ENCODE measurements at places on chromosomes 6 and 20.

DNA sequence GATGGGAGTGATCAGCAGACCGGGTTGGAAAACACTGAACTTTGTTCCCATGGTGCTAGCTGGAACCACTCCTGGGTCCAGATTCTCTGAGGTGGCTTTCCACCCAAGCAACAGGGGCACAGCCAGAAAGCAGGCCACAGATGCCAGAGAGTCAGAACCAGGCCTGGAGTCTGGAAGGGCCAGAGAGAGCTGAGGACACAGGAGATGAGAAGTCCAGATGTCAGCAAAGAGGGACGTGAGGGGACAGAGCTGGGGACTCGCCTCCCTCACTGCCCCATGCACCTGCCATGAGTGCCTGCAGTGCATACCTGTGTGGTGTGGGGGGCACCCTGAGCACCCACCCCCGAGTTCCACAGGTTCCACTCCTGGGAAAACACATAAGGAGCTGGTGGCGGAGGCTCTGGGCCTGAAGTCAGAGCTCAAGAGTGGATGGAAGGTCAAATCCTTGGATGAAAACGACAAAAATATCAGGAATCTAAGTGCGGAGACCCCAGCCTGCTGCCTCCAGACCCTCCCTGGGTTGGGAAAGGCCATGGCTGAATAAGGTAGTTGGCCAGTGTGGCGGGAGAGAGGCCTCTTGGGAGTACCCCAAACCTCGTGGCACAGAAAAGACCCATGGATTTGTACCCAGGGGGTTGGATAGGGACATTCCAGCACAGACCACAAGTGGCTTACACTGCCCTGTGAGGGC lies 224.2 kb downstream of the SYNDIG1 start:
- DNase-seq, result no peak

- no peak for DNase-seq
Observed at GRCh38 chr6:19342616-19343015, 494.6 kb upstream of the ID4 start.

DNA sequence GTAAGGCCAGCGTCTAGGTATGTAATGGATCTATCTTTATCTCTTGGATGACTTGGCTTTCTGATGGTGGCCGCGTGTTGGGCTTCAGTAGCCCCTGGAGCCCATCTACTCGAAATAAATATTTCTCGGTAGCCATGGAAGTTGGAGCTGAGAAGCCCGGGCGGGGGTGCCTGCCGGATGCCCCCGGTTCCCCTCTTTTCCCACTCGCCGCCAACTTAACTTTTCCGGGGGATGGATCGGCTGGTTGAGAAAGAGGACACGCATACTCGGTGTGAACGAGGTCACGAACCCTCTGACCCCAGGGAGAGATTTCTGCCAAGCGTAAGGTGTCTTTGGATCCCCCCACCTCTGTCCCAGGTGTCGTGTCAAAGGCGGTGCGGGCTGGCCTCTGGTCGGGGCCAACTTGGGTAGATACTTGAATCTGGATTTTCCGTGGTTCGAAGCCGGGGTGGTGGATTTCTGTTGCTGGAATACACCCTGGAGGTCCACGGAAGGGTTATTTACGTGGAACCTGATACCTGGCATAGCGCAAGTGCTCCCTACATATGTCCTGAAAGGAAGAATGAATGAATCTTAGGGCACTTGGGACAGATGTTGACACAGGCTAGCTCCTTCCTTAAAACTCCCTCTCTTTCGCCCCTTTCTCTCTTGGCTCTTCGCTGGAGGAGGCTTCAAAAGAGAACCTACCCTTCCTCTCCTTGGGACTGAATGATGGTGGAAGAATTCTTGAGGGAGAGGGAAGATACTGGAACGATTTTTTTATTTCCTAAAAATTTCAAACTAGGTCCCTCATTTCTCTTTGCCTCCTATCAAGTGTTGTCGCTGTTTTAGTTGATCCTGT lies 996 bp downstream of the DOK5 start:
- no peak for DNase-seq

GRCh38 chr6:138161338-138162110 lies at the start of gene ARFGEF3:
ARFGEF3 (plus strand) TSS chr6:138161939; CDS start chr6:138162087, 148 bp downstream.
- peak; percentile 33 for DNase-seq

- no peak for DNase-seq
Observed at GRCh38 chr6:150037526-150038201, 12.3 kb upstream of the RAET1L start.

DNA sequence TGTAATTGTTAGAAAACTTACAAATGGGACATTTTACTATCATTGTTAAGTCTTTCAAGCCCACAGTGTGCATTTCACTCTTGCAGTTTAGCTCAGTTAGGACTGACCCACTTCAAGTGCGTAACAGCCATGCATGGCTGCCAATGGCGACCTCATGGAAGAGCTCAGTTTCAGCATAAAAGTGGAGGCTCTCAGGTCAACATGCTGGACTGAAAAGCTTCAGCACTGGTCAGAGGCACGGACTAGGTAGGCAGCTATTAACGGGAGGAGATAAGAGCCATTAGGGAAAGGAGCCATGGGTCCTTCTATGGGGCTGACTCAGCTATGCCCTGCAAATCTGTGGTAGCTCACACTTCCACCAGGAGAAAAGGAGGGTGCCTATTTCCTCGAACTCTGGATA lies 101.8 kb downstream of the TTLL2 start:
- no peak for DNase-seq

DNA sequence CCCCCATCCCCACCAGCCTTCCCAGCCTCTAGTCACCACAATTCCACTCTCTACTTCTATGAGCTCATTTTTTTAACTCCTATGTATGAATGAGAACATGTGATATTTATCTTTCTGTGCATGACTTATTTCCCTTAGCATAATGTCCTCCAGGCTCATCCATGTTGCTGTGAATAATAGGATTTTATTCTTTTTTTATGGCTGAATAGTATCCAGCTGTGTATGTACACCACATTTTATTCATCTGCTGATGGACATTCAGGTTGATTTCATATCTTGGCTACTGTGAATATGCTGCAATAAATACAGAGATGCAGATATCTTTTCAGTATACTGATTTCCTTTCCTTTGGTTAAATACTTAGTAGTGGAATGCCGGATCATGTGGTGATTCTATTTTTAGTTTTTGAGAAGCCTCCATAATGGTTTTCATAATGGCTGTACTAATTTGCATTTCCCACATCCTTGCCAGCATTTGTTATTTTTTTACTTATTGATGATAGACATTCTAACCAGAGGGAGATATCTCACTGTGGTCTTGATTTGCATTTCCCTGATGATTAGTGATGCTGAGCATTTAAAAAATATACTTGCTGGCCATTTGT lies 194.9 kb downstream of the PACRG start:
- DNase-seq, result no peak

GRCh38 chr20:33391722-33392415 lies 9.4 kb downstream of the CDK5RAP1 start:
- peak; percentile 96 for DNase-seq

DNA sequence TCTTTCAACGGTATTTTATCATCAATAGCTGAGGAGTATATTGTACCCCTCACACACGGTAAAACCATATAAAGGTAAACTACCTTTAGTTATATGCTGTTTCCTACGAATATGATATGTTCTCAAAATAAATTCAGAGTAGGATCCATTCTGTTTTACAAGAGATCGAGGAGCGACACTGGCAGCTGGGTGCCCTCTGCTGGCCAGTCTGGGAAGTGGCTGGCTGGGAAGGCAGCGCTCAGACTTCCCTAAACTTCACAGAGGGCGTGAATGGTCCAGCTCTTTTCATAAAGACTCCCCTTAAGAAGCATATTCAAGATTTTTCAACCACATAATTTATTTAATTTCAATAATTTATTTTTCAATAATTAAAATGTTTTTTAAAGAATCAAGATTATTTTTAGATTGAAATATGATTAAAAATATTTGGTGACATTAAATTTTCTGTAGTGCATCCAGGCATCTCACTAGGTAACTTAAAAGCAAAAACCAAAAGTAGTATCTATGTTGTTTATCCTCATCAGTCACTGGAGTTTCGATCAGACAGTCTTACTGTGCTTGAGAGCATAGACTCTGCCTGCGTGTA lies 187.5 kb upstream of the PDE10A start:
- peak; percentile 77 for DNase-seq

- DNase-seq, result peak; percentile 31
Observed at GRCh38 chr20:32482442-32483261, 102.5 kb downstream of the NOL4L start.

DNA sequence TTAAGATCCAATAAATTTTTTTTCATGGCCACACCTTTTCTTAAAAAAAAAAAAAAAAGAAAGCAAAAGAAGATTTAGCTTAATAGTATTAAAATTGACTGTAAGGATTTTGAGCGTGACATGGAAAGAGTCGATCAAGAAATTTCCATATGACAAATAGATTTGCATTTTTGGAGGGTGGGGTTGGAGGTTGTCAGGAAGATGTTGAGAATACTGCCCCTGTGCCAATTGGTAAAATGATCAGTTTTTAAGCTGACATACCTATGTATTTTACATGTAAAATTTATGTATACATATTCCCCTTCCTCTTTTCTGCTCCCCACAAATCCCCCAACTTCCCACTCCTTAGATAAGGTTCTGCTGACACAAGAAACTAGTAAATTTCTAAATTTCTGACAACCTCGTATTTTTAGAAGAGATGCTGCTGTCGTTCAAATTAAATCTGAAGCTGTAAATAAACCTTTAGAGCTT lies 520.9 kb downstream of the CD83 start:
- DNase-seq, result no peak

GRCh38 chr20:25242231-25242630 lies 5.7 kb upstream of the PYGB start:
- no peak for DNase-seq

GRCh38 chr20:4881006-4881730 lies 120.1 kb downstream of the SLC23A2 start:
- no peak for DNase-seq

DNA sequence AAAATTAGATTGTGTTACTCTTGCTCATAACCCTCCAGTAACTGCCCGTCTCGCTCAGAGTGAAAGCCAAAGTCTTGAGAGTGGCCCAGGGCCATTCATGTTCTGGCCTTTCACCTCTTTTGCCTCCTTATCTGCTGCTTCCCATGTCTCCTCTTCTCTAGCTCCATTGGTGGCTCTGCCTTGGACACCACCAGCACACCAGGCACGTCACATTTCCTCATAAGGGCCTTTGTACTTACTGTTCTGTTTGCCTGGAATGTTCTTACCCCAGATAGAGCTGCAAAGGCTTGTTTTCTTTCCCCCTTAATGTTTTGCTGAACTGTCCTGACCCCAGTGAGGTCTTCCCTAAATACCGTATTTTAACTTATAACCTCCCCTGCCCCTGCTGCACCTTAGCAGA lies 29.3 kb downstream of the MCM8 start:
- DNase-seq, result no peak

DNA sequence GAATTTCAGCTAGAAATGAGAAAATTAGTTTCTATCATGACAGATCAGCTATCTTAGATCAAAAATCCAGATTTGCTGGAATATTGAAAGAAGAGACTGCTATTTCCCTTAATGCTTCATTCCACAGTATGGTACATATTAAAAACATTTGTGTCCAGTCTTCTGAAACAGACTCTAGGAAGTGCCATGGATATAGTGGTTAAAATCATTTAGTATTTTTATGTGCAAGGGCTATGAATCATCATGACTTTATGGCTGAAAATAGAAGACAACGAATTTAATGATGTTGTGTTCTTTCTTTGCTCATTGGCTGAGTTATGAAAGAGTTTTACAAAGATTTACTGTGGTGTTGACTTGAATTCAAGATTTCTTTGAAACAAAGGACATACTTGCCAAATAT lies 146.6 kb downstream of the ANKRD60 start:
- peak; percentile 85 for DNase-seq

DNA sequence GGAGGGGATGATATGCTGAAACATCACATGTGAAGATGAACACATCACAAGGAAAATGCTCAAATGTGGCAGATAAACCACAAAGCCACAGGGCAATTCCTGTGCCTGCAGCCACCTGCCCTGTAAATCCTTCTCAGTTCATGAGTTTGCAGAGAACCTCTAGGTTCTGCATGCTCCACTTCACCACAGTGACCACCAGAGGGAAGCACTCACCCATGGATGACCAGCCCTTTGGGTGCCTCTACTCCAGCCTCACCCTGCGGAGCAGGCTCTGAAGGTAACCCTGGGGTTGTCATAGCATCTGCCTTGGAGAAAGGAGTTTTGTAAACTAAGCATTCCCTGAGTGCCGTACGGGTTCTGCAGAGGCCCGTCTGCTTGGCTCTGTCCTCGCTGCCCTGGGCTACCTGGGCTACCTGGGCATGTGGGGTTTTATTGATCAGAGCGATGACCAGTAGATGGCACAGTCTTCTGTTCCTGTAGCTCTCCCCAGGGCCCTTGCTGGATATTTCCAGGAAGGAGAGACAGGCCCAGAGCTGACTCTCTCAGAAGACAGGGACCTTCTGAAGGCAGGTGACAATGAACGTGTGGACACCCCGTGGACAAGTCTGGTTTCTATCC lies 31.7 kb upstream of the CST1 start:
- DNase-seq, result peak; percentile 34

DNA sequence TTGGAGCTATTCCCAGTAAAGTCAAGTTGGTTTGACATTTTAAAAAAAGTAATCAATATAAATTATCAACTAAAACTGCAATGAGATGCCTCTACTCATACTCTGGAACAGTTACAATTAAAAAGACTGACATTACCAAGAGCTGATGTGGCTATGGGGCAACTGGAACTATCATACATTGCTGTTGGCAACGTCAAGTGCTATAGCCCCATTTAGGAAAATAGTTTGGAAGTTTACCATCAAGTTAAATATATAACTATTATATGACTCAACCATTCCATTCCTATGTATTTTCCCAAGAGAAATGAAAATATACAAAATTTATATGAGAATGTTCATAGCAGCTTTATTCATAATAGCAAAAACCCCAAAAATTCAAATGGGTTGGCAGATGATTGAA lies 111.4 kb upstream of the HDGFL1 start:
- no peak for DNase-seq

DNA sequence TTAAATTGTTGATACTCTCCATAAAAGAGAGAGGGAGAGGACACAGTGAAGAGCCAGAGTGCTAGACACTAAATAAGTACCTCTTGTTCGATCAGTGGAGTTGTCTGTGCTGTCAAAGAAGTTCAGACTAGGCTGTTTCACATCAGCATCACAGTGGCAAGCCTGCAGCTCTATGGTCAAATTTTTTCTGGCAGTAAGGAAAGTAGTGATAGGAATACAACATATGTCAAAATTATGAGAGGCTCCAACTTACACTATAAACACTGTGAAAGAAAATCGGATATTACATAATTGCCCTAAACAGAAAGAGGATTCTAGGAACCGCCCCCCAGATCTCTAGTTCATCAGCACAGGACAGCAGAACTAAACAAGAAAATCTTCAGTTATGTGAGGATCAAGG lies 23.1 kb downstream of the DNAH8 start:
- no peak for DNase-seq

- DNase-seq, result no peak
Observed at GRCh38 chr20:8913456-8913855, 155.4 kb upstream of the PLCB4 start.

GRCh38 chr6:80330961-80331360 lies 224.5 kb downstream of the BCKDHB start:
- DNase-seq, result no peak

GRCh38 chr6:157552081-157552747 lies 171.2 kb downstream of the ZDHHC14 start:
- no peak for DNase-seq

GRCh38 chr6:15698471-15698870 lies 35.6 kb upstream of the DTNBP1 start:
- no peak for DNase-seq

All from AG08395 (cell line).